ENCODE measurements at places on chromosomes 2 and 18. TPM values are rescaled to one million over a fixed set of nuclear protein-coding genes. Genes with fewer than 3 reads are reported as not detected.

Gene PXDN
- 2.1 TPM for total RNA-seq

Gene PLEK
- 368 TPM for total RNA-seq

Gene RAX
- total RNA-seq = not detected

Gene VAMP5
- 50.7 TPM for total RNA-seq

Gene FAM110C
- total RNA-seq = 8.5 TPM

Gene APOB
- not detected for total RNA-seq

Gene GEN1
- 17.3 TPM for total RNA-seq

Gene CFAP210
- total RNA-seq = 8.4 TPM

GRCh38 chr2:157245846-157246764, 11.4 kb upstream of the GALNT5 start:
- DNase-seq = no peak

DNA sequence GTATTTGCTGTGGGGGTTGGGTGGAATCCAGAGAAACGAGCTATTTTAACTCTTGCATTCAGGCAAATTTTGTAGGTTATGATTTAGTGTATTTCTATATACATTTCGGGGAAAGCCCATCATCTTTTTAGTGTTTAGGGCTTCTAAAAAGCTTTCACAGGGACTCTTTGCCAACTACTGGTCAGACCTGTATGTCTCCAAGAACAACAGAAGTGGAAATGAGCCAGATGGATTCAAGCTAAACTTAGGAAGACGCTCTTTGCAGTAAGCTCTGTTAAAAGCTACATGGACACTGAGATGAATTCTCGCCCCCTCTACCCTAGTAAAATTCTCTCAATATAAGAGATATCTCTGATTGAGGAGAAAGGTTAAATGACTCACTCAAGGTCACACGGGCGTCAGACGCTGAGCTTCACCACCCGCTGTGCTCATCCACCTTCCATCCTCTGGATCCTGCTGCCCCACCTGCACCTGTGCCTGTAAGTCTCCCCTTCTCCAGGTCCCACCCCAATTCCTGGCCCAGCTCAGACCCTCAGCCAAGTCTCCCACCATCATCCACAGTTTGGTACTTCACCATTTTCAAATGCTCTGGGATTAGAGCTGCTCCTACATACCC, 85.6 kb downstream of the MARCHF4 start:
- no peak for DNase-seq

GRCh38 chr18:24076950-24077349, 61.9 kb upstream of the CABYR start:
- no peak for DNase-seq

DNA sequence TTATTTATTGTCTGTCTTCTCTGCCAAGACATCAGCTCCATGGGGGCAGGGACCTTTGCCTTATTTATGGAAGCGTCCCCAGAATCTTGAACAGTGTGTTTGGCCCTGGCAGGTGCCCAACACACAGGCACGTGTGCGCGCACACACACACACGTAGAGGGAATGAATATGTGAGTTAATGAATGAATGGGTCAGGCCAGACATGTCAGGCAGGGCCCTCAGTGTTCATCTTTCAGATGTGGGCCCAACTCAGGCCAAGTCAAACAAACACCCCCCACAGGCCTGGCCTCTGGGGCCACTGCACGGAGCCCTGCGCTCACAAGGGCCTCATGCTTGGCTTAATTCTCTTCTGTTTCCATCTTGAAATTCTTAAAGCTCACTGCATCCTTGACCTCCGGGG, 54.1 kb downstream of the DYSF start:
- no peak for DNase-seq

DNA sequence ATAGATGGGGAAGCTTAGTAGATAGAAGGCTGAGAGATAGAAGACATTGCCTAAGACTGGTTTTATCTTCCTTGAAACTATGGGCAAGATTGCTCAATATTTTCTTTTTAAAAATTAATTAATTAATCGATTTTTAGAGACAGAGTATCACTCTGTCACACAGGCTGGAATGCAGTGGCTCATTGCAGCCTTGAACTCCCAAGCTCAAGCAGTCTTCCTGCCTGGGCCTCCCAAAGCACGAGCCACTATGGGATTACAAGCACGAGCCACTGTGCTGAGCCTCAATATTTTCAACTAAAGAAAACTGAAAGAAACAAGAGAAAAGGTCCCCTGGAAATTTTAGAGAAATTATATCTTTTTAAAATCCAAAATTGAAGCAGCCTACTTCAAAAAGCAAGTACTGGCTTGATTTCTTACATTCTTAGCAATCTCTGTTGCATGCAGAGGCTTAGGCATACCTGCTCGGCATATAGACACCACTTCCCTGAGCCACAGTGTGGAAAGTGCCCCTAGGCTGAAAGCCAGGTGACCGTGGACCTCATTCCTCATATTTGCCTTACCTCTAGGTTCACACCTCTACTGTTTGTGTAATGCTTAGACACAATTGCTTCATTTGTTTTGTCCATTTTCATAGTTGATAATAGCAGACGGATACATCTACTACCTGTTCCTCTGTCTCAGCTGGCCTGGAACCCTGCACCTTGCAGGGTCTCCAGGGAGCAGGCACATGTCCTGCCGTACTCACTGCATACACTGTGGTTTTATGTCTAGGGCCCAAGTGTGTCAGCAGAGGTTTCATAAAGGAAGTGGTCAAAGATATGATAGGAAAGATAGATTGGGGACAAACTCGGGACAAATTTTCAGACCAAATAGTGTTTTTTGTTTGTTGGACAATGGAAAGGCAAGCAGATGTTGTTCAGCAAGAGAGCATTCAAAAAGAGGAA, 166.5 kb upstream of the ALPP start:
- no peak for DNase-seq

- DNase-seq = no peak
Observed at GRCh38 chr2:65360441-65360840, 72.0 kb downstream of the SPRED2 start.

DNA sequence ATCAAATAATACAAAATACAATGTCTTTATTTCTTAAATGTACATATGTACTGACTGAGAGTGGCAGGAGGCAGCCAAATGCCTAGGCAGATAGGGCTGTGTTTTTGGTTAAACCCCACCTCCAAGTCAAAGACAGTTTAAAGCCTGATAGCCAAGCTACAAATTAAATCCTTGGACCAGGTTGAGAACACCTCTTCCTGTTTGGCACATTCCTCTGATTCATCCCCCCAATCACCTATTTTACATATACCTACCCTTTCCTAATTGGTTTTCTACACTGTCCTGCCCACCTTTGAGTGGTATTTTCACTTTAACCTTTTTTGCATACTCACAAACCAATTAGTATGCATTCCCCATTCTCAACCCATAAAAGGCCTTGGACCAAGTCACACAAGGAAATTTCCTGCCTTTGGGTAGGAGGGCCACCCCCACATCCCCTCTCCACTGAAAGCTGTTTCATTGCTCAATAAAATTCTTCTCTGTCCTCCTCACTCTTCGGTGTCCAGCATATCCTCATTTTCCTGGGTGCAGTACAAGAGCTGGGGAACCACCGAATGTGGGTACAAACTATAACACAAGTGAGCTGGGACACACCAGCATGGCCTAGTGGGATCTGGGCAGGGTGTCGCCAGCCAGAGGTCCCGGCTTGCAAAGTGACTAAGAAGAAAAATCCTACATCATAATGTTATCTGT, 149.1 kb downstream of the UBE2E3 start:
- DNase-seq = no peak

GRCh38 chr2:215530191-215530968, 94.5 kb upstream of the FN1 start:
- DNase-seq = no peak

GRCh38 chr2:65431421-65432226, 775 bp downstream of the SPRED2 start:
- peak; percentile 73 for DNase-seq

DNA sequence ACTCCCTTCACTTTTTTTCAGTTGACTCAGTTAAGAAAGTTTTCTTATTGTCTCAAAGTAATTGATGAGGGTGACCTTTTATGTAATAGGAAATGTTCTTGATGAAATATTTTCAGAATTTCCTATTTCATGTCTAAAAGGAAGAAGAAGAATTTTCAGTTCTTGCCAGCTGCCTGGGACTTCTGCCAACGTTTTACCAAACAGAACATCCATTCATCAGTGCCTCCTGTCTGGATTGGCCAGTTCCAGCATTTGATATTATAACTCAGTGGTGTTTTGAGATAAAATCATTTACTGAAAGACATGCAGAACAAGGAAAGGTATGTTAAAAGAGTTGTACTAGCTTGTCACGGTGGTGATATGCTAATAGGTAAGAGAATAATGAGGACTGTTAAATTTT, 104.7 kb upstream of the MYO3B start:
- no peak for DNase-seq

DNA sequence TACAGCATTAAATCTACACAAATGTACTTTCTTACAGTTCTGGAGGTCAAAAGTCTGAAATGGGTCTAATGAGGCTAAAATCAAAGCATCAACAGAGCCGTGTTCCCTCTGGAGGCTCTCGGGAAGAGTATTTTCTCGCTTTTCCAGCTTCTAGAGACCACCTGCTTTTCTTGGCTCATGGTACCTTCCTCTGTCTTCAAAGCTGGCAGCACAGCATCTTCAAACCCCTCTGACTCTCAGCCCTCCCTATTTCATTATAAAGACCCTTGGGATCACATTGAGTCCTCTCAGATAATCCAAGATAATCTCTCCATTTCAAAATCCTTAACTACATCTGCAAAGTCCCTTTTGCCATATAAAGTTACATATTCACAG, 117.8 kb upstream of the NCK2 start:
- no peak for DNase-seq

GRCh38 chr2:47386551-47386950, 16.4 kb upstream of the MSH2 start:
- no peak for DNase-seq

GRCh38 chr2:213682276-213682675, 398.0 kb downstream of the SPAG16 start:
- DNase-seq = no peak

- DNase-seq = no peak
Observed at GRCh38 chr2:70725505-70725904, 42.5 kb downstream of the ADD2 start.

DNA sequence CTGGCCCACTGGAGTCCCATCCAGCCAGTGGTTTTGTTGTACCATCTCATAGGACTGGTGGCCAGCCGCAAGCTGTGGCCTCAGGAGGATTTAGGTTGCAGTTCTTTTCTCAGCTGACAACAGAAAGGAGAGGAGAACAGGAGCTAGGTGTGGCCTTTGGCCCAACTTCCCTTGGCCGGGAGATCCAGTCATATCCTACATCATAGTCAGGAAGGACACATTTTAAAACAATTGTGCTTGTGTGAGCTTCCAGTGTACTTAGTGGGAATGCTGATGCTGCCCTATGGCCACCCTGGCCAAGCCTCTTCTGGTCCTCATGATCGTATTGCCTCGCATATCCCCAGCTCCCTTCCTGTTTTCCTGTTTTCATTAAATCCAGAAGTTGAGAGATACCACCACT, 98.1 kb downstream of the WDSUB1 start:
- DNase-seq = no peak

DNA sequence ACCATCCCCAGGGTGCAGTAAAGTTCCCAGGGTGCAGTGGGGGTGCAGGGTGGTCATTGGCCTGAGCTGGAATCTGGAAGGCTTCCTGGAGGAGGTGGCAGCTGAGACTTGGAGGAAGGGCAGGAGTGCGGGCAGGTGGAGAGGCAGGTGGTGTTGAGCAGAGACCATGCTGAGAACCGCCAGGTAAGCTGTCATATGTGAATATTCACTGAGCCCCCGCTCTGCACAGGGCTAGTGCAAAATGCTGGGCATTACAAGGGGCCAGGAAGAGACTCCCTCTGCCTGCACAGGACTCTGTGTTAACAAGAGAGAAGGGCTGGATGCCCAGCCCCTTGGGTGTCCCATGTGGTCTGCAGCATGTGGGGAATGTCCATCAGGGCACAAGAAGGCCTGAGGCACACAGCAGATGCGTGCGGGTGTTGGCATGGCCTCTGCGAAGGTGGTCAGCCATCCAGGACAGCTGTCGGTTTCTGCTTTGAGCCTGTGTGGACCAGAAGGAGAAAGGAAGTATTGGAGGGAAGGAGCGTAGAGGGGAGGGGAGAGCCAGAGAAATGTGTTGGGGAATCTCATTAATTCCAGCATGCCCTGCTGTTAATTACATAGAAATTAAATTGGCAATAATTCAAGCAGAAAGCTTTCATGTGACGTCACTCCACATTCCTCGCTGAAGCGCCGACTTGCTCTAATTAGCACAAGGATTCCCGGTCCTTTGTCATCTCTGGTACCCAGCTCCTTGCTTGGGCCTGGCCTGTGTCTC, 62.8 kb upstream of the OTOS start:
- no peak for DNase-seq

DNA sequence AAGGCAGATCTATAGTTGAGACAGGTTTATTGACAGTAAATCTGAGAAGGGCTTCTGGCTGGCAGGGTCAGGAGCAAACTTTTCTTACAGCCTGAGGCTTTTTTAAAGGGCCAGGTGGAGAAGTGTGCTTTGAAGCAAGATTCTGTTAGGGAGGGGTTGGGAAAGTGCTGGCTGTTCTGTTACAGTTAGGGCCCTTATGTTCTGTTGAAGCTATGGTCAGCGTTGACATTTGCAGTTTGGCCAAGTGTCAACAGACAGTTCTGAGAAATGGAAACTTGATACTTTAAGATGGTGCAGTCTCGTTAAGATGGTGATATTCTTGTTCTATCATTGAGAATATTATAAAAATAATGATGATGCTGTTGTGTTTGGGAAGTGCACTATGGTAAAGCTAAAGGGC, 154.2 kb downstream of the RDH14 start:
- DNase-seq = no peak

DNA sequence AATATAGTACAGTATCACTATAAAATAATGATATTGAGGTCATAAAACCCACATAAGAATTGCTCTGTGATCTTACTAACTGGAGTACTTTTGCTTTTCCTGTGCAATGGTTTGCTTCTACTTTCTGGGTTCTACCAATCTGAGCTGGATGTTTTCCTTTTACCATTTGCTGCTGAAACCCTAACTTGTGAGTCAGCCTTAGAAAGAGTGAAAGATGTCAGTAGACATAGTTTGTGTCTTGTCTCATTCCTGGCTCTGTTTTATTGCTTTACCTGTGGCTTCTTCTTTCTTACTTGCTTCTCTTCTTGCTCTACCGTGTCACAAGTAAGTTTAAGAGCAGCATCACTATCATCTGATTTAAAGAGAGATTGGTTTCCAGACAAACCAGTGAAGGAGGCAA, 61.0 kb downstream of the MBD2 start:
- no peak for DNase-seq

GRCh38 chr18:77208964-77209363, 40.7 kb upstream of the GALR1 start:
- peak; percentile 72 for DNase-seq

- DNase-seq = no peak
Observed at GRCh38 chr2:160837416-160837815, 322.8 kb upstream of the TANK start.
